ENCODE measurements at places on chromosomes 11 and 22. TPM values are rescaled to one million over a fixed set of nuclear protein-coding genes. Genes with fewer than 3 reads are reported as not detected.

GRCh38 chr22:37981282-37982011 is 2.9 kb downstream of the SOX10 start:
- DNase-seq: no peak

Gene ST14
- 42.4 TPM for polyA plus RNA-seq

DNA sequence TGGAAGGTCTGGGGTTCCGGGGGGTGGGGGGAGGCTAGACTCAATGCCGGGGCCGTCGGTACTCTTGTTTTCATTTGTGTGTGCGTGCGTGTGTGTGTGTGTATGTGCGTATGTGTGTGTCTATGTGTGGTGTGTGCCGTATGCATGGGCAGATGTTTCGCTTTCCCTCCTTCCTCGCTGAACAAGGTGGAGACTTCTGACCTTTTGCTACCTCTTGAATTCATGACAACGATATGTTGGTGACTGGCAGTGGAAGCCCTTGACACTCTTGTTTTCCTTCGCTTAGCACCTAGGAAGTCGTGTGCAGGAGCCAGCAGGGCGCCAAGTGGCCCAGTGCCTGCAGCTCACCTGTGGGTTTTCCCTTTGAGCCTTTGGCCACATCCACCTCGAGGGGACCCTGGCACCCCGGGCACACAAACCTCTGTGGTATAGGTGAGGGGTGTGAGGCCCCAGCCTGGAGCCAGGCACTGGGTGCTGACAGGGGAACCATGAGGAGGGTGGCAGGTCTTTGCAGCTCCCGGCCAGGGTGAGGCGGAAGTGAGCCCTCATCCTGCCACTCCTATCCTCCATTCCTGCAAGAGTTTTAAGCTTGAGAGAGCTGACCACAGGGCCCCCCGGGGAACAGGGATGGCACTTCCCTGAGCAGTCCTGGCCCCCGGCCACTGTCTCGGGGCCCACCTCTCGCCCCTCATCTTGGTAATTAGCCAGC is 19.3 kb upstream of the TMEM191C start:
- no peak for DNase-seq

DNA sequence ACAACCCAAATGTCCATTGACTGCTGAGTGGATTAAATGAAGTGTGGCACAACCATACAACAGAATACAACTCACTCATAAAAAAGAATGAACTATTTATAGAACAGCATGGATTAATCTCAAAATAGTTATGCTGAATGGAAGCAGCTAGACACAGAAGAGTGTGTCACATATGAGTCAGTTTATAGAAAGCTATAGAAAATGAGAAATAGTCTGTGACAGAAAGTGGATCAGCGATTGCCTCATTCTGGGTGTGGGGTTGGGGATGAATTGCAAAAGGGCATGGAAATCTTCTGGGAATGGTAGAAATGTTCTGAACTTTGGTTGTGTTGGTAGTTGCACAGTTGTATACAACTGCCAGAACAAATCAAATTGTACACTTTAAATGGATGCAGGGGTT is 37.4 kb downstream of the PRR5L start:
- DNase-seq: no peak

GRCh38 chr22:43974028-43974545 is 18.8 kb downstream of the SAMM50 start:
- no peak for DNase-seq

DNA sequence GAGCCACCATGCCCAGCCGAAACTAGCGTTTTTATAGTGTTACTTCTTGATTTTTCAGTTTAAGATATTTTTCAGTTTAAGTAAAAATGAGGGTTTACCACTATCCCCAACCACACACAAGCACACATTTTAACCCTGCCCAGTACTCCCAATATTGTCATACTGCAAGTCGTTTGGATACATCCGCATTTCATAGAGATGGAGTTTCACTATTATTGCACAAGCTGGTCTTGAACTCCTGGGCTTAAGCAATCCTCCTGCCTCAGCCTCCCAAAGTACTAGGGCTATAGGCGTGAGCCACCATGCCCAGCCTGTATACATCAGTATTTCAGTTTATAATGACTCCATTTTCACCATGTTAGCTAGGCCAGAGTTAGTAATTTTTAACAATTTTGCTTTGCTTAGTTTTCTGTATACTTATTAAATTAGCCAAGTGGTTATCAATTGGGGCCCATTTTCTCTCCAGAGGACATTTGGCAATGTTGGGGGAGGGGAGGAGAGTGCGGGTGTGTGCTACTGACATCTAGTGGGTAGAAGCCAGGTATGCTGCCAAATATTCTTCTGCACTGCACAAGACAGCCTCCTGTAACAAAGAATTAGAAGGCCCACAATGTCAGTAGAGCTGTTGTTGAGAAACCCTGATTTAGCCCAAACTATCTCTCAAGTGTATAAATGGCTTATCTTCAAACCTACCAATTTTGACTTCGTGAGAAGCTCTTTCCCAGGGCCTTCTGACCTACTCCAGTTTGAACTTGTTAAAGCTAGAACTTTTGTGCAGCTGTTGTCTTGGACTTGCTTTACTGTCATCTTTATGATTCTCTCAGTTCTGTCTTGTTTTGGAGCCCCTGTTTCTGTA is 7.3 kb downstream of the USP47 start:
- peak; percentile 12 for DNase-seq

DNA sequence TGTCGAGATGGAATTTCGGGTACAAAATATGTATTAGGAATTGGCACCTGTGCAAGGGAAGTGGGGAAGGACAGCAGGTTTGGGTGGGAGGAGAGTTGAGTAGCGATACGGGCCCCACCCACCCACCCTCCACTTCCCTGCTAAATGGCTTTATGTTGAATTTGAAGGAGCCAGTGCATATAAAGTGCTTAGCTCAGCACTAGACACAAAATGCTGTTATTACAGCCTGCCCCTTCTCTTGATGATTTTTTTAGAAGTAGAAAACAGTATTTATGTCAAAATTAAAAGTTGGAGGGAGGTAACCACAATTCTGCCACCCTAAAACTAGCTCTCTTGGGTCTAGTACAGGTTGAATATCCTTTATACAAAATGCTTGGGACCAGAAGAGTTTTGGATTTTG is 59.3 kb upstream of the SUSD2 start:
- DNase-seq: no peak

DNA sequence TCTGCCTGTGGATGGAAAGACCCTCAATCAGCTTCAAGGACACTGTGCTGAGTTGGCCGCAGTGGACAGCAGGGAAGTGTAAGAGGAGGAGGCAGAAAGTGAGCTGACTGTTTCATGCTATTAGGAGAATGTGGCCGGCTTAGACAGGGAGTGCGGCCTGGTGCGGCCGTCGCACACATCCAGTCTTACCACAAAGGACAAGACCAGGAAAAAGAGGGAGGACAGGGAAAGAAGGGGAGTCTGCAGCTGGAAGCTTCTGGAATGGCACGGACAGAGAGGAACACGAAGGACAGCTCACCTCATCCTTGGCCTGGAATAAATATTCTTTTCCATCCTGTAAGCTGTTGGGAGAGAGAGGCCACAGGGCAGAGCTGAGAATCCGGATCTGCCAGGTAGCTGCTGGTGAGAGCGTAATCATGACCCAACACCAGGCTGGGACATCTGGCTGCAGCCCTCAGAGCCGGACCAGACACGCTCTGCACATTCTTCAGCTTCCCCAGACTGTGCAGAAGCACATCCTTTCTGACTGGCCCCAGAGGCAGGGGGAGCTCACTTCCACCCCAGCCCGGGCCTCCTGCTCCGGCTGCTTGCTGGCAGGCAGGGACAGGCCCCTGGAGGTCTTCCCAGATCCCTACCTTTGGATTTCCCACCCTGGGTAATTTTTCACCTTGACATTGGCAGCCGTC is 8.6 kb upstream of the RBM4B start:
- no peak for DNase-seq

DNA sequence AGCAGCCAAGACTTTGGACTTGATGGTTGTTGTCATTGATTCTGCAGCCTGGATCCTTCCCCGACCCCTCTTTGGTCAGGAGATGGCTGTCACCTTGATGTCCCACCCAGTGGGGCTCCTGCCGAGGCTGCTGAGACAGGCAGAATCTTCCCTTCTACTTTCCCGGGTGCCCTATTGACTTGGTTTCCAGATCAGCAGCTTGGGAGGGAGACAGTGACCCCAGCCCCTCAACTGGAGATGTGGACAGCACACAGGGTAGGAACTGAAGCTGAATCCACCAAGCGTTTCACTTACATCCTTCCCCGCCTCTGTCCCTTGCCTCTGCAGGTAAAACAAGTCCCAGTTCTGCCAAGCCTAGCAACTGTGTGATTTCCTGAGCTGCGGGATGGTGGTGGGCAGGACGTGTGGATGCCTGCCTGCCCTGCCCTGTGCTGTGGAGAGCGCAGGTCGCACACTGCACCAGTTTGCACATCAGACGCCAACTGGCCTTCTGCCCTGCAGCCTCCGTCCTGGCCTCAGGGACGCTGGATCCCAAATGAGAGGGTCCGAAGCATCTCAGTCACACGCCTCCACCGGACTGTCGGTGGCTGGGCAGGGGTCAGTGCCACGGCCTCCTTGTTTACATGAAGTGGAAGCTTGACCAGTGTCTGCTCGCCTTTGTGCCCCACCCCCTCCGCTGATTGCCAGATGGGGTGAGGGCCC is 34.6 kb downstream of the FAM83F start:
- no peak for DNase-seq

- DNase-seq: no peak
Observed at GRCh38 chr11:129611661-129612446, 203.8 kb upstream of the TMEM45B start.

Gene C11orf87
- polyA plus RNA-seq: 0.36 TPM

GRCh38 chr11:131546218-131546895 is 175.9 kb downstream of the NTM start:
- no peak for DNase-seq

DNA sequence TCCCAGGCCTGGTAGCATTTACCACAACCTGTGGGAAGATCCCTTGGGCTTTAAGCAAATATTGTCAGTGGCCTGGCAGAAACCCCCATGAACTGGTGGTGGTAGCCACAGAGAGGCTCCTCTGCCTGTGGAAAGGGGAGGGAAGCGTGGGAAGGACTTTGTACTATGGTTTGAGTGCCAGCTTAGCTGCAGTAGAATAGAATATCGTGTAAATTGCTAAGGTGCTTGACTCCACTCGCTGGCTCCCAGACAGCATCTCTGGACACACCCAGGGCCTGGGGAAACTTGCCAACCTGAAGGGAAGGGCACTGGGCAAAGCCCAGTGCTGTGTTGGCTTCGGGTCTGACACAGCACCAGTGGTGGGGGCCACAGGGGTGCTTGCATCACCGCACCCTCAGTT is 52.6 kb downstream of the XRRA1 start:
- DNase-seq: no peak

Gene SAA4
- polyA plus RNA-seq: not detected

DNA sequence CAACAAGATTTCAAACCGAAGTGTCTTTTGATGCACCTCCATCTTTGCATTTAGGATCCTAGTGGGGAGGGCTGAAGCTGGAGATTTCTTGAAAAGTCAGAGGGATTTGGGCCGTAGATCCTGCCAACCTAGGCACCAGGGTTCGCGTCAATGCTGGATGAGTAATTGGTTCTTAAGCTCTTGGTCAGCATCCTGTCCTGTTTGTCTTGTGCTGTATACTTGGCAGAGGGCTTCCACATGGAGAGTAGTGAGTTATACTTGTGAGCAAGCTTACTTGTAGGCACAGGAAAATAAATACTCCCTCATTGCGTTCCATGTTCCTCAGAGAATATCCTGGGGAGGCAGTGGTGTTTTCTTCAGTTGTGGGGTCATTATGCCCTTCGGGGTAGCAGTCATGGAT is 12.6 kb downstream of the INSC start:
- DNase-seq: no peak

Gene TMEM132A
- 35.7 TPM for polyA plus RNA-seq

Gene ARL2
- polyA plus RNA-seq: 73.0 TPM

Gene MTFP1
- 5.6 TPM for polyA plus RNA-seq

DNA sequence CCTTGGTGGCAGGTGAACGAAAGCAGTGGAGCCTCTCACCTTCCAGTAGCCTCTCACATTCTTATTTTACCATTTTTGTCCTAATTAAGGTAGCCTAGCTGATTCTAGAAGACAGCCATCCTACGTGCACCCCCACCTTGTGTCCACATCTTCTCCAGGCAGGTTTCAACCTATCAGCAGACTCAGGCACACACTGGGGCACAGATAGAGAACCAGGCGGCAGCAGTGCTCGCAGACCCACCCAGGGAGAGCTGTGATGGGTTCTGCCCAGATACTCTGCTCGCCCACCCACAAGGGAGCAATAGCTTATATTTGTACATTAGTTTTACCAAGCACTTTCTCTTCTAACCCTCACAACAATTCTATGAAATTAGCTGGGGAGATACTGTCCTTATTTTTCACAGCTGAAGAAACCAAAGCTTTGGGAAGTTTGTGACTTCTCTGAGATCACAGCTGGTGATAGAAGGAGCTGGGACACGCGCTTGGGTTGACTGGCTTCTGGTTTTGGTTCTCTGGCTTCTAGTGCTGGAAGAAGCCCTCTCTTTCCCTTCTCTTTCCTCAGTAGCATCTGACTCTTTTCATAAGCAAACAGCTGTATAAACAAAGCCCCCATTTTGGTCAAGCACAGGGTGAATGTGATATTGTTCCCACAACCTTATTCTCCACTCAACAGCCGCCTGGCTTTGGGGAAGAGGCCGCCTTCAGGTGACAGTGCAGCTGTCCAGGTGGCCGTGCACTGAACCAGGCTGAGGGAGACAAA is 36.9 kb downstream of the PPP2R1B start:
- DNase-seq: no peak

GRCh38 chr22:35661464-35661863 is 13.2 kb downstream of the APOL6 start:
- DNase-seq: no peak

- no peak for DNase-seq
Observed at GRCh38 chr11:33463059-33463458, 205.9 kb downstream of the HIPK3 start.

DNA sequence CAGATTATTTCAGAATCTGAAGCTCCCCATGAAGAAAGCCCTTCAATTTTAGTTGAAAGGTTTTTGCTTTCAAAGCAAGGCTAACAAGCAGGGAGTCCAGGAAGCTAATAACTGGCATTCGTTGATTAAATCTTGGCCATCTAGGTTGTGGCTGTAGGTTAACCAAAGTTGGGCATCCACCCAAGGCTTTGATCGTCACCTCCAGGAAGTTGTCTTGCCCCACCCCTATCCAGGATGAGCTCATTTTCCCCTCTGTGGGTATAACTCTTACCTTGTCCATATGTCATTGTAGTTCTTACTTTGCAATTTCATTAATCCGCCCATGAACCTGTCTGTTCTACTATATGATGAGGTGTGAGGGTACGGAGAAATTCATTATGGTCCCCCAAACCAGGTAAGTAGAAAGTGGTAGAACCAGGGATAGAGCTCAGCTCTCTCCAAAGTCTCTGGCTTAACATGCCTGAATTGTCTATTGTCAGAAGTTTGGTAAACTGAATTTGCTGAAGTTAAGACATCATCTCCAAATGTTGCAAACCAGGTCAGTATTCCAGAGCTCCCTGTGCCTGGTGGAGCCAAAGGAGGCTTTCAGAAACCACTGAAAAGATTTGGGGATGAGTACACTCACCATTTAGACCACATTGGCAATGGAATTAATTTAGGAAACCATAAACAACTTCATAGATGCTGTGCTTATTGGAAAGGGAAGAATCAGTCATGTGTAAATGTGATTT is 97.1 kb downstream of the CD44 start:
- DNase-seq: no peak

GRCh38 chr11:11430431-11430830 is 77.4 kb upstream of the CSNK2A3 start:
- DNase-seq: no peak

Gene CARD16
- 27.3 TPM for polyA plus RNA-seq

Gene ADAMTS15
- polyA plus RNA-seq: not detected

GRCh38 chr22:48980409-48980808 is 847.3 kb downstream of the BRD1 start:
- no peak for DNase-seq

Data from muscle of arm (tissue), 14 donors.